CD4-positive, alpha-beta T cell treated with Interleukin-21 for 1 hour (primary cell): ENCODE measurements at places on chromosomes 4 and X.

DNA sequence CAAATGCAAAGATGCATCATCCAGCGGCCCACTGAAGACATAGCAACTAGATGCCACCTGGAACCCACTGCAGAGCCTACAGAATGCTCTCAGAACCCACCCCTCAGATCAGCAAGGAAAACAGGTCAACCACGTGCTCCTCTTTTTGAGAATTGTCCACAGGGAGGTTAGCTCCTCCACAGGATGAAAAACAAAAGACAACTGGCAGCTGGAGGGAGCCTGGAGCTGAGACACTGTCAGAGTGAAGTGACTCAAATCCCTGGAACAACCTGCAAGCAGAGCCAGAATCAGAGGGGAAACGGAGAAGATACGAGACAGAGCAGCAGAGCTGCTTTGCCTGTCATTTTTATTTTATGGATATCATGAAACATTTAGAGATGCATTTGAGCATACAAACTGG lies 277.6 kb downstream of the GASK1B start:
- DNase-seq: no peak

- no peak for DNase-seq
These were observed 53.2 kb upstream of the NR3C2 start for GRCh38 chr4:148495463-148495862.

- DNase-seq: no peak
These were observed 126.1 kb downstream of the ASB9 start for GRCh38 chrX:15143825-15144121.

DNA sequence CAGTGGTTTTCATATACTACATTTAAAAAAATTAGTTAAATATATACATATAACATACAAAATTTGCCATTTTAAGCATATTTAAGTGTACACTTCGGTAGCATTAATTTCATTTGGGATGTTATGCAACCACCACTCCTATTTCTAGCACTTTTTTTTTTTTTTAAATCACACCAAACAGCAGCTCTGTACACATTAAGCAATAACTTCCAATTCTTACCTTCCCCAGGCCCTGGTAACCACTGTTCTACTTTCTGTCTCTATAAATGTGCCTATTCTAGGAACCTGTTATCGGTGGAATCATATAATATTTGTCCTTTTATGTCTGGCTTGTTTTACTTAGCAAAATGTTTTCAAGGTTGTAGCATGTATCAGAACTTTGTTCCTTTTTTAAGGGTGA lies 39.1 kb downstream of the TMEM164 start:
- no peak for DNase-seq

DNA sequence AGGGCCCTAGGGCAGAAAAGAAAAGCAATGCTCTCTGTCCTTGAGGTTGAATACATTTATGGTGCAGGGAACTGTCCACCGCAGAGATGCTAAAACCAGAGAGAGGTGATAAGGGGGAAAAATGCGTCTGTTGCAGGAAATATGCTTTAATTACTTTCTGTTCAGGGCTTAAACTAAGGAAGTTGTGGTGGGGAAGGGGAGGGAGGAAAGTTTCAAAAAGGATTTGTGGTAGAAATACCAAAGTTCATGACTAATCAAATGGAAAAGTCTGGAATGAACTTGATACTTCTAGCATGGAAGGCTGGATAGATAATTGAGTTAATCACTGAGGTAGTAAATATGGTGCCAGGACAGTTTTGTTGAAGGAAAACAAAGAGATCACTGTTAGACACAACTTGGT lies 99.0 kb downstream of the ASB9 start:
- DNase-seq: no peak

GRCh38 chr4:15348236-15348635 lies 79.6 kb upstream of the C1QTNF7 start:
- no peak for DNase-seq

DNA sequence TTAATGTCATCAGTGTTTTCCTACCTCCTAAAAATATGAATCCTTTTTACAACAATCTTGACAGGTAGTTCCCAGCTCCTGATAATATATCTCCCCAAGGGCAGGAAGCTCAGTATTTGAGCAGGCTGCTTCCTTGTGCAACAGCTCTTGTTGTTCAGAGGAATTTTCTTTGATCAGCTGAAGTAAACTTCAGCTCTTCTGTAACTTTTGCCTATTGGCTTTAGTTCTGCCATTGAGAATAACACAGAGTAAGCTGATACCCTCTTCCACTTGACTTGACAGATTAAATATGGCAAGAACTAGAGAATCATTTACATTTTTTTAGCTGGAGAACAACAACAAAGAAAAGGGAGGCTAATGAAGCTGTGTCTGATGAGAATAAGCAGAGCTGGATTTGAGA lies 75.2 kb downstream of the LUZP4 start:
- DNase-seq: no peak

DNA sequence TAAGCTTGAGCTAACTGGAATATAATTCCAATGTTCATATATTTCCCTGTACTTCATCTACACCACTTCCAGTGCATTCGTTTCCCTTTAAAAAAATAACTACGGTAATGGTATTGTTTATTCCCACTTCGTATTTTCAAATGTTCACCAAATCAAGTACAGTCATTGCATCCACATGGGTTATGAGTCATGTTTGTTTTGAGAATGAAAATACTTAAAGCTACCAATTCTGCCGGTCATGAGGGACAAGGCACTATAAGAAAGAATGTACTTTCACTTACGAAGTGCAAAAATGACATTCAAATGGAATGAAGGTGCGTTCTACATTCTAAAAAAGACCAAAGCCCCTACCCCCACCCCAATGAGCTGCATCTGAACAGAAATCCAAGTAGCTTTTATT lies 174.4 kb upstream of the FGF13 start:
- DNase-seq: no peak

GRCh38 chr4:105067431-105067830 lies 79.2 kb upstream of the TET2 start:
- DNase-seq: no peak

- no peak for DNase-seq
These were observed 16.7 kb upstream of the WDR44 start for GRCh38 chrX:118329175-118329574.

GRCh38 chr4:1080961-1081688 lies 32.2 kb downstream of the RNF212 start:
- DNase-seq: no peak
